Substantia nigra (tissue), 51 donors: ENCODE measurements at places on chromosomes 4 and X.

DNA sequence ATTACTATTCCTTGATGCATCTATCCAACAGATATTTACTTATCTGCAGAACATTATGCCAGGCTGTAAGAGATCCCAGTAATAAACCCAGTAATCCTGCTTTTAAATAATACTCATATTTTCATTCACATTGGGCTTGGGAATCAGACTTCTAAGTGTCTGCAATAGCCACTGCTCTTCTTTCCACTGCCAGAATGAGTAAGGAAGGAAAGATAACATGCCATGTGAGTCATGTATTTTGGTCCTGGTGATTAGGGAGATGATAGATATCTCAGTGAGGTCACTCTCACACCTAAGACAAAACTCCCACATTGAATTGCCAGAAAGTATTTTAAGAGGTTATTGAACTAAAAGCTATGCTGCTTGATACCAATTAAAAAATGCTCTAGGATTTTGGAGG is 13.9 kb upstream of the HEPH start:
- DNase-seq: no peak

GRCh38 chr4:42412251-42412650 is 15.0 kb downstream of the SHISA3 start:
- DNase-seq: no peak

GRCh38 chr4:62191451-62192240 is 991.5 kb downstream of the ADGRL3 start:
- no peak for DNase-seq

- no peak for DNase-seq
Observed at GRCh38 chrX:30156880-30157560, 58.3 kb upstream of the MAGEB2 start.

DNA sequence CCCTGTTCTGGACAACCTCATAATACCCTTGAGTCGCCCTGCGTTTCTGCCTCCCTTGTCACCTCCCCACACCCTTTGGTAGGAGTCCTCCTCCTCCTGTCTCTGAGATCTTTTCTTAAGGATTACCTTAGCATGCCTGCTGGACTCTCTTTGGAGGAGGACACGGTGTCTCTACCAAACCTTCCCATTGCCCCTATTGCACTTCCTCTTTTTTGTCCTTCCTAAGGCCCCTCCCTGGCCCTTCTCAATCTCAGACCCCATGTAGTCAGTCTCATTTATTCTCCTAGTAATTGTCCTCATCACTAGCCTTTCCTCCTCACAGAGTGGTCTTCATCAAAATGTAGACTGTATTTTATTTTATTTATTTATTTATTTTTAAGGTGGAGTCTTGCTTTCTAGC is 335.0 kb upstream of the SFRP2 start:
- no peak for DNase-seq

DNA sequence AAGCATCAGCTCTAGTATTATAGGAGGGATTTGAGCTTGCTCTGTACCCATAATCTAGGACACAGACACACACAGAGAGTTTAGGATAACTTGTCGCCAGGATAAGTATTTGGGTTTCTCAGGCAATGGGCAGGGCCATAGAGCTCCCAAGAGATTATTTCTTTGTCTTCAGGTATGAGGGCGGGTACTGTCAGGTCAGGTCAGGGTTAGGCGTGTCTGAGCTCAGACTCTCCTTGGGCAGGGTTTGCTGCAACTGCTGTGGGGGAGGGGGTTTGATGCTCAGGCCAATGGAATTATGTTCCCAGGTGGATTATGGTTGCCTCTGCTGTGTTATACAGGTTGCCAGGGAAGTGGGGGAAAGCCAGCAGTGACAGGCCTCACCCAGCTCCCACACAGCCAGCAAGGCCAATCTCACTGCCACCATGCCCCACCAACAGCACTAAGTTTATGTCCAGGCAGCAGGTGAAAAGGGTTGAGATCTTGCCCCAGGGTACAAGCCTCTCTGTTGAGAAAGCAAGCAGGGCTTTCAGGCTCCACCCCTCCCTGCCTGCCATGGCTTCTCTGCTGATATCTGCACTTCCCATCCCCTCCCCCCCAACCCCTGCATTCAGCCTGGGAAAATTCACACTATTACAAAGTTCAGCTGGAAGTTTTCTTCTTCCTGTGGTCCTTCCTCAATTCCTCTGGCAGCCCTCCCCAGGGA is 101.3 kb downstream of the RRAGB start:
- DNase-seq: no peak

- no peak for DNase-seq
Observed at GRCh38 chr4:146255874-146256273, 41.5 kb downstream of the REELD1 start.

DNA sequence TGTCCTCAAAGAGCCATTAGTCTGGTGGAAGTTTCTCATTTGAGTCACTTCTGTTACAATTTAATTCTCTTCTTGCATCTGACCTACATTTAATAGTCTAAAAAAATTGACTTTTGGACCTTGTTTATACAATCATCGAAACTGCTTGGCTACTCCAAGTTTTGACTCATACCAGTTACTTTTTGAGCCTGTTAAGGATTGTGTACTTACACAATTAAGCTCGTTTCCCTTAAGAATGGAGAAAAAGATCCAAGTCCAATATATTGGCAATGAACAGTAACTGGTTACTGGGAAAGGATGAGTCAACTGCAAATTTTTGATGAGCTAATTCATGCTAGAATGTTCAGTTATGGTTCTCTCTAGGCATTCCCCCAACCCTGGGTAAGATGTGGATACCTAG is 58.2 kb downstream of the DCX start:
- no peak for DNase-seq

DNA sequence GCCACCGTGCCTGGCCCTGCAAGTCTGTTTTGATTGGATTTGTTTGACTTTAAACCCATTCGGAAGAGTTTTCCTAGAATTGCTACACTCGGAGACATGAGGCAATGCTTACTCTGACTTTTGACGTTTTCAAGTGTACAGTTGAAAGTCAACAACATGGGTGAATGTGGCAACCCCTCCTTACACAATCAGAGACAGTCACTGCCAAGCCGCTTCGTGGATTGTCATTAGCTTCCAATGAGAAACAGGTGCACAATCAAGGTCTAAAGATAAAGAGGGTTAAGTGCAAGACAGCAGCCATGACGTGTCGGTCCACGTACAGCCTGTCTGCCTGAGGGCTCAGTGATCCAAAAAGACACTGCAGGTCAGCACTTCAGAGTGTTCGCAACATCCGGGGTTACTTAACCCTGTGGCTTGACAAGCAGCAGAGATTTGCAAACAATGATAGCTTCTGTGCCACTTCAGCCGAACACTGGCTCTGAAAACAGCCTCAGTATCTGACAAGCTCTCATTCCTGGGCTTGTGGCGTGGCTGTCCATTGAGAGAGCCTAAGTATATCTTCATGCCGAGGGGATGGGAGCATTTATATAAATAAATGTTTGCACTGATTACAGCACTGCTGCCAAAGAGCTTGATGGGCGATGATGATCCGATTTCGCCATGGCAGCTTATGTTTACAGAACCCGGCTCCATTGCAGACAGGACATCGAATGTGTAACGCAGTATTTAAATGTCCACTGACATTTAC is 180.0 kb downstream of the DHRSX start:
- DNase-seq: no peak

DNA sequence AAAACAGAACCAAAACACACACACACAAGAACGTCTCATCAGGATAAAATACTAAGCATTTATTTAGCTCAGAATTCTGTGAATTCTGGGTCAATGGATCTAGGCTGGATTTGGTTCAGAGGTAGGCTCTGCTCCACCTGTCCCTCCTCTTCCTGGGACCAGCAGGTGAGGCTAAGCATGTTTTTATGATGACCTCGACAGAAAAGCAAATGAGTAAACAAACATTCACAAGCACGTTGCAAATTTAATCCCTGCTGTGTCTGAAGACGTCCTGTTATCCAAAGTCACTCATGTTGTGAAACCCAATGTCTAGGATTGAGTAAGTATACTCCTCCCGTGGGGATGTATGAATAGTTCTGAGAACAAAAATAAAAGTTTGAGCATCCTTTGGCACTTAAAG is 371.4 kb upstream of the TECRL start:
- no peak for DNase-seq

DNA sequence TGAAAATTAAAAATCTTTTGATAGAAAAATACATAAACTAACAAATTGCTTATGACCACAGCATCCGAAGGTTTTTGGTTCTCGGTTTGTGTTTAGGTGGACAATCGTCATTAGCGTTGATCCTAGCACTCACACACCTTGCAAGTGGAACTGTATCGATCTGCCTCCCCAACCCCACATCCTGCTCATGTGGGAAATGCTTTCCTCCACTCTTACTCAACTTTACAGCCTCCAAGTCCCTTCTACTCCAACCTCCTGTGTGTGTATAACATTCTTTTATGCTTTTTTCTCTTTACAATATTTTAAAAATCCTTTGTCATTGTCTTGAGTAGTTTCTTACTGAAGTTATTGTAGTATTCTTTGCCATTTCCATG is 15.6 kb upstream of the TMEM131L start:
- no peak for DNase-seq

DNA sequence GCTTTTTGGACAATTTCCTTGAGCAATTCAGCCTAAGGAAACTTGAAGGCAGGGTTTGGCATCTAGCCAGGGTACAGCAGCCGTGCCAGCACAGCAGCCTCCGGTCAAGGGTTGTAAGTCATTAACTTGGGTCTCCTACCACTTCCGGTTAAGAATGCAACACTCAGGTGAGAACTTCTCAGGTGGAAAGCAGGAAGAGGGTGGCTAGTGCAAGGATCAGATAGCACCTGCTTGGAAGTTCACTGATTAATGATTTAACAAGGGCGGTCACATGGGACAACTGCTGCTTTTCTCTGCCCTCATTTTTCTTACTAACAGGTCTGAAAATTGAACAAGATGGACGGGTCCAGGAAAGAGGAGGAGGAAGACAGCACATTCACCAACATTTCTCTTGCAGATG is 30.1 kb upstream of the SCOC start:
- DNase-seq: no peak
